H1 (cell line): ENCODE measurements at places on chromosomes 3 and 15.

- DNase-seq: no peak
These were observed 138.4 kb downstream of the PLCL2 start for GRCh38 chr3:17023006-17023664.

- no peak for DNase-seq
These were observed 107.5 kb downstream of the SRGAP3 start for GRCh38 chr3:9141928-9142289.

GRCh38 chr3:134406331-134407238 lies 32.3 kb upstream of the AMOTL2 start:
- DNase-seq: peak; percentile 50

DNA sequence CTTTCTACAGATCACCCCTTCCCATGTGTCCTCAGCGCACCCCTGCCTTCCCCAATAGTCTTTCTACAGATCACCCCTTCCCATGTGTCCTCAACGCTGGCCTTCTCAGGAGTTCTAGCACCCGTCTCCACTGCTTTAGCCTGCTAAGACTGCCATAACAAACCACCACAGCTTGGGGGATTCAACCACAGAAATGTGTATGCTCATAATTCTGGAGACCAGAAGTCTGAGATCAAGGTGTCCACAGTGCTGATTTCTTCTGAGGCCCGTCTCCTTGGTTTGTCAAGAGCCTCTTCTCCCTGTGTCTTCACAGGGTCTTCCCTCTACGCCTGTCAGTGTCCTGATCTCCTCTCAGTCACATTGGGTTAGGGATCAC lies 68.1 kb upstream of the CGNL1 start:
- no peak for DNase-seq

DNA sequence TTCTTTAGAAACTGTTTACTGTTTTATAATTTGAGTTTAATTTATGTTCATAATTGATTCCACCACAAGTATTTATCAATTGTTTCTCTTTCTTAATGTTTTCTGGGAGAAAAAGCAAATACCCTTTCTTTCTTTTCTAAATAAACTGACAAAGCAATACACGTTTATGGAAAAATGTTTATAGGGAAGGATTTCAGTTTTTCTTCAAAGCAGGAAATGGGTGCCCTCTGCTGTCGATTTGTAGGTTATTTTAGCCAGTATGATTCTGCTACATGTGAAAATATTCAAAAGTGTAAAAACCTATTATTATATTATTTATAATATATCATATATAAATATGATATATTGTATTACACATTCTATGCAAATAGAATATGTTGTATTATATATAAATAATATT lies 921.0 kb upstream of the ROBO1 start:
- no peak for DNase-seq

GRCh38 chr15:94127006-94127405 lies 104.4 kb upstream of the MCTP2 start:
- DNase-seq: no peak

DNA sequence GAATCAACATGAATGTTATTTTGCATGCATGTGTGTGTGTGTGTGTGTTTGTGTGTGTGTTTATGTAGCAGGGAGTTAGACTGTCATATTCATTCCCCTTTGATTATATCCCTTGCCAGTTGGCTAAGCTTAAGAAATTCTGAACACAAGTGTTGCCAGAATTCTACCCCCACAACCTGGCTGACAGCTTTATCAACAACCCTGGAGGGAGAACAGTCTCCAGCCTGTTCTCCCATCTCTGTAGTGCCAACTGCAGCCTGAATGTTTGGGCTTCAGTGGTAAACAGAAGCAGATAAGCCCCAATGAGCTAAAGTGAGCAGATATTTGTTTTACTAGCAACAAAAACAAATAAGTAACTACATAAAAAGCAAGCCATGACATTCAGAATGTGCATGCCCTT lies 162.6 kb upstream of the ABI3BP start:
- no peak for DNase-seq

DNA sequence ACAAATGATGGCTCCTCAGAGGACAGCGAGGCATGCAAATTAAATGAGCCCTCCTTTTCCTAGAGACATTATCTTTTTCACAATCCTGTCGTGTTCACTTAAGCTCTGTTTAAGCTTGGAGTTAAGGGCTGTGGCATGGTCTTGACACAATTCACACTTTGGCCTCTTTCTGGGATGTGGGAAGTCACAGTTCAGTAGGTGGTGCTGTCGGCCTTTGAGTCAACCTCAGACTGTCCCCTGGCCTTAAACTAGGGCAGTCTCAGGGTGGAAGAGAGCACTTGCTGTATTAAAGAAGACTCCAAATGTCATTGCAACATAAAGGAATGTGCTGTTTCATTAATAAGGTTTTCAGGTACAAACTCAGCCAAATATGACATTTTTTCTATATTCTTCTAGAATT lies 351.0 kb downstream of the MCTP2 start:
- peak; percentile 31 for DNase-seq

DNA sequence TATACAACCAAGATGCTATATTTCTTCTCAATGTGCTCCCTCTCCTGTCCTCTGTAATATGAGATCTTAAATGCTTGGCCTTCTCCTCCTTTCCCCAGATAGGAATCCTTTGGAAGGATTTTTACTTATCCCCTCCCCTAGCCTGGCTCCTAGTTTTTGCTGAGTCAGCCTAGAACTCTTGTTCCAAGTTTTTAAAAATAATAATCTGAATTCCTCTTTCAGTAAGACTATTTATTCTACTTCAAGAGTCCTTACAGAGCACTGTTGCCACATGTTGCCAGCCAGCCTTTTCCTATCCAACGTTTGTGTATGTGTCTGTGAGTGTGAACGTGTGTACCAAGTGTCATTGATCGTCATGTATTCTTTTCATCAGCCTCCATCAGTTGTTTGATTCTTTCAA lies 11.0 kb upstream of the KCNMB2 start:
- DNase-seq: no peak
